ENCODE measurements at places on chromosomes 3 and 15.

- no peak for DNase-seq
Measured at GRCh38 chr3:116166121-116166520, 279.2 kb downstream of the LSAMP start.

DNA sequence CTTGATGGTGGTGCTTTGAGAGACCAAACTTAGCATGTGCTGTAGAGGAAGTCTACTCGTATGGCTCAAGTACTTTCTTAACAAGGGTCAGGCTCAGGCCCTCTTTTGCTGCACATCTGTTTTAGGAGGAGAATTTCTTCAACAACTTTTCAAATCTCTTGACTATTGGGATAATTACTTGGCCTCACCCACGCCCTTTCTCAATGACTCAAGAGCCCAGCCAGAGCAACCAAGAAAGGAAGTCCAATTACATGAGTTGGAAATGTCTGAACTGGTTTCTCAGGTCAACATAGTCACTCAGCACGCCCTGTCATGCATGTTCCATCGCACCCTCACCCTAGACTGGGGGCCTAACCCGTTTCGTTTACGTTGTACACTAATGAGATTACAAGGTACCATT, 44.8 kb upstream of the UMPS start:
- DNase-seq = peak; percentile 23

DNA sequence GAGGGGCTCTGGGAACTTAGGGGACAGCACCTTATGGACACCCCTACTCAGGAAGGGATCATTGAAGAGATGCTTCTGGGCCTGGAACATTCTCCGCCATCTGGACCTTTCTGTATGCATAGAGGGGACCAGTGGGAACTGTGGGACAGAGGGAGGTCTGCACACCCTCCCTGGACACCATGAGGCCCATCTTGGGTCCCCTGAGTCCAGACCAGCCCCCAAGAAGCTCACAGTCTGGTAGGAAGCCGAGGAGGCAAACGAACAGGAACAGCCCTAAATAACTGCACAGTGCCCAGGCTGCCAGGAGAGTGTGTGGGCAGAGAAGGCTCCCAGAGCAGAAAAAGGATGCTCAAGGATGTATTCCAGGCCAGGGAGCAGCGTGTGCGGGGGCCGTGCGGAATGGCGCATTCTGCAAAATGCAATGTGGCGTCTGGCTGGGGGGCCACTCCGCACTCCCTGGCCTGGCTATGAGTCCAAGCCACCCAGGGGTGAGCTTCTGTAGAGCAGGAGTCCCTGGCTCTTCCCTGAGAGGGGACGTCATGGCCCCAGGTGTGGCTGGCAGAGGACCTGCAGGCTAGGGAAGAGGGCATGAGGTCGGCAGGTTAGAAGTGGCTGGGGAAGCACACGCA, 24.5 kb upstream of the KLF13 start:
- no peak for DNase-seq

DNA sequence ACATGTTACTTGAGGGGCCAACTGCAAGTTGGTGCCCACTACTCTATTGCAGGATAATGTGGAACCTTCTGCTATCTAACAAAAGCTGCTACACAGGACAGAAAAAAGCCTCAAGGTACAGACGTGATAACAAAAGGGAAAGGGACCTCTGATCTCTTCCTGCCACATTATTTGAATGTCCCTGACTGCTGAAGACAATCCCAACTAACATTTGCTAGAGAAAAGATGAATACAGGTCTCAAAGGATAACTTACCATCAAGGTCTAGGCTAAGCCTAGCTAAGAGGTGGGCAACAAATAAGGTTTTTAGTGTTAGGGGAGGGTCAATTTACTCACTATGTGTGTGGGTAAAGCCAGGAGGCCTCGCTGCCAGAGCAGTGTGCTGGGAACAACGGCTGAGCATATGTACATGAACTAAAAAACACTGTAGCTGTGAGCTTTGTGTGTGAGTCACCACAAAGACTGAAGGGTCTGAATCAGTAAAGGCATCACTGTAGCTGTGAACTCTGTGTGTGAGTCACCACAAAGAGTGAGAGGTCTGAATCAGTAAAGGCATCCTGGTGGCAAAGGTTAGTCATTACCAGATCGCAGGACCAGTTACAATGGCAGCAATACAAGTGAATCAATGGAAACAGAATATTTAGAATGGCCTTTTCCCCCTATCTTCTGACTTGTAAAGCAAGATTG, 111.7 kb downstream of the LMLN start:
- DNase-seq = peak; percentile 81

DNA sequence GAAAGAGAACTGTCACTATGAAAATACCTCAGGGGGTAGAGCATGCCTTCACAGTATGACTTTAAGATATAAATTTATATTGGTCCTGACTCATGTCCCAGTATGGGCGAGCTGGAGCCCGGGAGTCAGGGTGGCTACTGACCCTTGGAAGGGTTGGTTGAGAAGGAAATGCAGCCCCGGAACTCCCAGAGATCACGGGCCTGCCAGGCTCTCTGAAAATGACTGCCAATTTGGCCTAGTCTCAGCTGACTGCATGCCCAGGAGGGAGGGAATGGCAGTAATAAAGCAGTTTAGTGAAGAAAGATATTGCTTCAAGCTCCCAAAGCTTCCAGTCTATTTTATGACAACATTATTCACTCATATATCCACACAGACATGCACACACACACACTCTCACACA, 299.0 kb downstream of the NR2F2 start:
- DNase-seq = no peak

- no peak for DNase-seq
Measured at GRCh38 chr3:85571835-85572234, 613.0 kb downstream of the CADM2 start.
